NCI-H2171 (cell line): ENCODE measurements at places on chromosomes 2 and 18.

- no peak for DNase-seq
Observed at GRCh38 chr18:67980241-67980640, 463.7 kb upstream of the DSEL start.

- DNase-seq = peak; percentile 63
Observed at GRCh38 chr2:202178346-202178958, 59.9 kb downstream of the SUMO1 start.

DNA sequence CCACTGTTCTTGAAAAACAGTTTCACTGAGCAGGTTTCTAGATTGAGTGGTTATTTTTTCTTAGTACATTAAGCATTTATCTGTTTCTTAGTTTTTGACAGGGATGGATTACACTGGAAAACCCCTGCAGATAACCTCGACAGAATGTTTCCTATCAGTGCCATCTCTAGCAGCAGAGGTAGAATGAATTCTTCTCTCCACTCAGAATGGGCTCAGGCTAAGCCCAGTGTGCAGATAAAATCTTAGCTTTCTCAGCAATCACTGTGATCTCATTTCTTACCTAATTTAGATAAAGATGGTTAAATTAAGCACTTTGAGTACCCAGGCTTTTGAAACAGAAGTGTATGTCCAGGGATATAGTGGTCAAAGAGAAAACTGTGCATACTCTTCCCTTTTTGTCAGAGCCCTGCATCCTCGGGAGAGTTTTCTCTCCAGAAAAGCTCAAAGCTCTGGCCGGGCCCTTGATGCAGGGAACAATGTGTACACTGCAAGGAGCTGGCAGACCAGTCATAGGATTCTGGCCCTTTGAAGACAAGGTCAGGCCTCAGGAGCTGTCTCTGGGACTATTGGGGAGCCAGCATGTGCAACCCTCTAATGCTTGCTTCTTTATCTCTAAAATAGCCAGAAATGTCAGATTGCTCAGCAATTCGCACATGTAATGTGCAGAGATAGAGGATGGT, 10.6 kb upstream of the AKAIN1 start:
- DNase-seq = no peak

DNA sequence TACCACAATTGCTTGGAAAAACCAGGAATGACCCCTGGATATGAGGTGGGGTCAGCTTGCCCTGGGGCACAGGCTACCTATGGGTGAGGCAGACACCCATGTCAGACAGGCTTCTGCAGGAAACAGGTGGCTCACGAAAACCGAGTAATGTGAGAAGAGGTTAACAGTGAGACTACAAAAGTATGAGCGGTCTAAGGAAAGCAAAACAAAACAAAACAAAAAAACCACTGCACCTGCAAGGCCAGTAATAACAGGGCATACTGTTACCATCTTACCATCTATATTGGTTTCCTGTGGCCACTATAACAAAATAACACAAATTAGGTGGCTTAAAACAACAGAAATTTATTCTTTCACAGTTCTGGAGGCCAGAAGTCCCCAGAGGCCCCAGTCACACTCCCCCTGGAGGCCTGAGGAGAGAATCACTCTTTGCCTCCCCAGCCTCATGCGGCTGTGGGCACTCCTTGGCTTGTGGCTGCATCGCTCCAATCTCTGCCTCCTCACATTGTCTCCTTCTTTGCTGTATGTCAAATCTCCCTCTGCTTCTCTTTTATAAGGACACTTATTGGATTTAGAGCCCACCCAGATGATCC, 86.6 kb upstream of the EPC2 start:
- no peak for DNase-seq

GRCh38 chr2:152525277-152525838, 190.4 kb downstream of the FMNL2 start:
- DNase-seq = no peak
